ENCODE measurements at places on chromosomes 3 and 15.

GRCh38 chr3:52910823-52911222 lies 13.5 kb upstream of the STIMATE start:
- DNase-seq = no peak

DNA sequence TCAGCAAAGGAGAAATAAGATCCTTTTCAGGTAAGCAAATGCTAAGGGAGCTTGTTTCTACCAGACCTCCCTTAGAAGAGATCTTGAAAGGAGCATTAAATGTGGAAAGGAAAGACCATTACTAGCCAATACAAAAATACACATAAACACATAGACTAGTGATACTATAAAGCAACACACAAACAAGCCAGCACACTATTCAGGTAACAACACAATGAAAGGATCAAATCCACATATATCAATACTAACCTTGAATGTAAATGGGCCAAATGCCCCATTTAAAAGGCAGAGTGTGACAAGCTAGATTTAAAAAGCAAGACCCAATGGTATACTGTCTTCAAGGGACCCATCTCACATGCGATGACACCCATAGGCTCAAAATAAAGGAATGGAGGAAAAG lies 317.6 kb downstream of the TBL1XR1 start:
- DNase-seq = no peak

GRCh38 chr3:170368921-170369320 lies 11.4 kb downstream of the SKIL start:
- no peak for DNase-seq

GRCh38 chr3:195828762-195829161 lies 17.0 kb upstream of the MUC4 start:
- DNase-seq = no peak

- no peak for DNase-seq
These were observed 260.3 kb upstream of the MRPL3 start for GRCh38 chr3:131762981-131763564.

- DNase-seq = no peak
These were observed 236.9 kb upstream of the TRIM42 start for GRCh38 chr3:140441006-140441405.

DNA sequence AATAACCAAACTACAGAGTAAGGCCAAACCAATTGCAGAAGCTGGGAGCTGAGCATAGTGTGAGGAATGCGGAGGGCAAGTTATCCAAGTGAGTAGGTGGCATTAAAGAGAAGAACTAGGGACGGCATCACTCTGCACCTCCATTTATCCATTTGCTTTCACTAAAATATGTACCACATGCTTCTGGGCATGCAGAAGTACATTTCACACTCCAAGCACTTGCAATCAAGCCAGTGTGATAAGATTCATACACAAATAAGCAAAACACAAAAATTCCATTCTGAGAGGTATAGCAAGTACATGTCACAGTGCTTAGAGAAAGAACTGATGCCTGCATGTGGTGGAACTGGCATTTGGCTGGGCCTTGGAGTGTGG lies 81.1 kb downstream of the CCNL1 start:
- no peak for DNase-seq

DNA sequence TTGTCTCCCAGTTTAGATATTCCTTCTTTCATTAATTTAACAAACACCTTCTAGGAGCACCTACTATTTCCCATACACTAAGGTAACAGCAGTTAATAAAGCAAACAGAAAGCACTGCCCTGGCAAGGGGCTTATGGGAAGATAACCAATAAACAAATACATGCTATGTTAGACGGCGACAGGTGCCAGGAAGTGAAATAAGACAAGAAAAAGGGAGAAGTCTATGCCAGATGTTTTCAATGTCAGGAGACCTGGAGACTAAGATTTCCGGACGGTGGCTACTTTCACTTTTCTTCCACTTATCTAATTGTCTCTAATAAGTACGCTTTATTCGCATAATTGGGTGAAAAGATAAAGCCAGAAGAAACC lies 32.5 kb upstream of the ZNF445 start:
- DNase-seq = no peak

GRCh38 chr3:187019542-187020072 lies 89.3 kb downstream of the ST6GAL1 start:
- DNase-seq = no peak

- DNase-seq = peak; percentile 71
These were observed at the start of gene UBA7 for GRCh38 chr3:49813497-49814174. Gene UBA7, minus strand, starts transcription at chr3:49813953. Its CDS starts 166 bp downstream, at chr3:49813787.

DNA sequence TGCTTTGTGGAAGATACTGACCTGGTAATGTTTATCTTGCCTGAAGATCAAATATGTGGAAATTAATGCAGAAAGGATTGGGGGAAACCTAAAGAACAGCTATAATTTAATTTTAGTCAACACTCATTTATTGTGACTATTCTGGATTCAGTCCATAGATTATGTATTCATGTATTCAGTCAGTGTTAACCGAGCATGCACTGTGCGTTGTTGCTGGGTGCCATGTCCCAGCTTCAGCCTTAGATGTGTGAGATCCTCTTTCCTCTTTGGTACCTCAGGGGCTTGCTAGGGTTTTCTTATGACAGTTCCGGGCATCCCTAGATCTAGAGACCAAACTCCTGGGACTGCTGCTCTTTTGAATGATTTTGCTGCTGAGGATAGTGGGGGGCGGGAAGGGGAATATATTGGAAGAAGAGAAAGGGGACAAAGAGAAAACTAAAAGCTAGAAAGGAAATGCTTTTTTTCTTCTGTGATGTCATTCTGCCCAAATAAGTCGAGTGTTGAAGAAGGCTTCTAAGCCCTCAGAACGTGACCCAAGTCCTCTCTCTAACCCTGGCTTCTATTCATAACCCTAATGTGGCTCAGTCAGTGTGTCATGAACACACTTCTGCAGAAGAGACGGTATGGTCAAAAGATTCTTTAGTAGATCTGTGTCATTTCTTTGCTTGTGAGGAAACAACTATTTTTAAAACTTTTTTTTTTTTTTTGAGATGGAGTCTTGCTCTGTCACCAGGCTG lies 33.5 kb downstream of the STARD9 start:
- DNase-seq = no peak

Data from Ammon's horn (tissue), 1 donor.